Urothelium cell line (cell line): ENCODE measurements at places on chromosomes 5 and 9.

- no peak for DNase-seq
Measured at GRCh38 chr9:73243078-73243477, 91.4 kb downstream of the ANXA1 start.

DNA sequence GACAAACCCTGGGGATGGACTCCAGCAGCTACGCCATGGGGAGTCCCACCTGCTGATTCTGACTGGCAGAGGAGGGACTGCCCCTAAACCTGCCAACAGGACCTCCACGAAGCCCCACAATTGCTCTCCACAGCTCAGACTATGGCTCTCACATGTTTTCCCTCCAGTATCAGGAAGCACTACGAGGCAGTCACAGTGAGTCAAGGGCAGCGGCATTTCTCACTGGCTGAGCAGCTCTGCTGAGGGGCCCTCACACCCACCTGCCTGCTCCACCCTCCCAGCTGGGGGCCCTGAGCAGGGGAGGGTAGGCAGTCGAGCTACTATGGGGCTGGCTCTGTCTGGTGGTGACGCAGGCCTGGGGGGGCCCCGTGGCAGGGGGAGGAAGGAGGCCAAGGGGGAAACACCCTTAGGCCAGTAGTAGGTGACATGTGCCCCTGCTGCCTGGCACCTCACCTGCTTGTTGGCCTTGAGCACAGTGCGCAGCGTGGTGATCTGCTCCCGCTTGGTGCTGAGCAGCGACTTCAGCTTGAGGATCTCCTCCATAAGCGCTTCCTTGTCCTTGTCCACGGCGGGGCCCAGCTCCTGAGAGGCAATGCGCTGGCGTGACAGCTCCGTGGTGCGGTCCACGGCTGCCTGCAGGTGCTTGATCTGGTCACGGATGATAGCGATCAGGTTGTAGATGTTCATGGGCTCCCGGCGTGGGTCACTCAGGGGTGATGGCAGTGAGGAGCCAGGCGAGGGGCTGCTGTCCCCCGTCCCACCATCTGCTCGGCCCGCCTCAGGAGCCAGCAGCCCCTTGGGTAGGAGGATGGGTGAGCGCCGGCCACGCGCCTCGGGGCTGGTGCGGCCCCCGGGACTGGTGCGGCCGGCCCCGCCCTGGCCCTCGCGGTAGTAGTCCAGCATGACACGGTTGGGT lies 46.3 kb downstream of the BICD2 start:
- no peak for DNase-seq

DNA sequence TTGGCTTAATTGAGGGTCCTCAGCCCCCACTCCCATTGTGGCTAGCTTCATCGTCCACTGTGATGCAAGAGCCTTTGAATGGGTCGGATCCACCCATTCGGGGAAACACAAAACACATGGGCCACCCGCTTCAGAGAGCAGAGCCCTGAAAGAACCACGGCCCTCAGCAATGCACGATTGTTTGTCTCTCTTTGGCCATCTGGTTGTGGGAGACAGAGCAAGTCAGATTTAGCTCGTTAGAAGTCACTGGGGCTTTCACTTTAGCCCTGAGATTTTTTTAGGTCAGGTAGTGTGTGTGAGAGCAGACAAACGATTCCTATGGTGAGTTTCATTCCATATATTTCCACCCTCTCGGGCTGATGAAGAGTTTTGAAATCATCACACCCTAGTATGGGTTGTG lies 12.9 kb upstream of the COL15A1 start:
- DNase-seq = no peak

DNA sequence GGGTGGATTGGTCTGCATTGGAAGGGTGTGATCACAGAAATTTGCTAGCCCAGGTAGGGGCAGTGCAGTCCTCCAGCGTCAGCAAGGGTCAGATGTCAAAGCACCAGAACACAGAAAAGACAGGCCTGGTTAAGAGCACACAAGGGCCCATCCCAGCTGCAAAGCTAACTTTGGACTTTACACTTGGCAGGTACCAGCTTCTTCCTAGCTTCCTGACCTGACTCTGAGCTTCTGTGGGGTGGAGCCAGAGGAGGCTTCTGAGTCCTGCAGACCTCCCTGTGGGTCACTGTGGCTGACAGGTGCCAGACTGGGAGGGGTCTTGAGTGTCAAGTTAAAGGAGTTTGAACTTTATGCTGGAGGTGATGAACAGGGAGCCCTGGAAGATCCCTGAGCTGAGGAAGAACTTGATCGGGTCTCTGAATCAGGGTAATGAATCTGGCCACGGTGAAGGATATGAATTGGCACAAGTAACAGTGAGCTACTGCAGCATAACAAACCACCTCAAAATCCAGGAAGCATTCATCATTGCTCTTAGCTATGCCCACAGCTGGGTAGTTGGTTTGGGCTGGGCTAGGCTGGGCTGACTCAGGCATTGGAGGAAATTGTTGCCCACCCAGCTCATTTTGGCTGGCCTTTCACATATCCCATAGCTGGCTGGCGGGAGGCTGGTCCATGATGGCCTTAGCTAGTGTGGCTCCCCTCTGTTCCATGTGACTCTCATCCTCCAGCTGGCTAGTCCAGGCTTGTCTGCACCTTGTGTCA lies 63.4 kb downstream of the BARX1 start:
- DNase-seq = no peak

GRCh38 chr9:133637451-133638055 lies 1.4 kb downstream of the DBH start:
- no peak for DNase-seq

- no peak for DNase-seq
Measured at GRCh38 chr5:56025151-56025885, 30.6 kb upstream of the IL6ST start.

GRCh38 chr5:93653716-93654115 lies 70.7 kb downstream of the NR2F1 start:
- DNase-seq = no peak

DNA sequence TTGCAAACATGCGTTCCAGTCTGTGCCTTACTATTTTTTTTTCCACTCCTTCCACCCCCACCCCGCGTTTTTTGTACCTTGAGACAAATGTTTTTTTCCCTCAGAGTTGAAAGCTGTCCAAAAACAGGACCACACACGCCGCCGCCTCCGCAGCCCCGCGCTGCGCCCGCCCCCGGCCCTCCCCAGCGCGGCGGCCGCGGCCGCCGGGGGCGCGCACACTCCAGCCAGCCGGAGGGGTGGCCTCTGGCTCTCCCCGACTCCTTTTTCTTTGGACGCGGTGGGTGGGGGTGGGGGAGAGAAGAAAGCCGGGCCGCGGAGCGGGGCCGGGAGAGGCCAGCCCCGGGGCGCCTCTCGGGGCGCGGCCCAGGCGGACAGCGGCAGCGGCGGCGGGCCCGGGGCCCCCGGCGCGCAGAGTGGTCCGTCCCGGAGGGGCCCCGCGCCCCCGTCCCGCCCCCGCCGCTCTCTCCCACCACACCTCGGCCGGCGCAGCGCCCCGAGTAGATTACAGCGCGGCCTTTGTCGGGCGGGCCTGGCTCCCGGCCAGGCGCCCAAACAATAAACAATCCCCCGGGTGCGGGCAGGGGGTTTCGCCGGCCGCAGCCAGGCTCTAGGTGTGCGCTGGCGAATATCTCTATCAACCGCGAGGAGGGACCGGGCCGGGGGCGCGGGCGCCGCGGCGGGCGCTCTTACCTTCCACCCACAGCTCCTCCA lies 10.9 kb downstream of the PTCH1 start:
- peak; percentile 85 for DNase-seq

DNA sequence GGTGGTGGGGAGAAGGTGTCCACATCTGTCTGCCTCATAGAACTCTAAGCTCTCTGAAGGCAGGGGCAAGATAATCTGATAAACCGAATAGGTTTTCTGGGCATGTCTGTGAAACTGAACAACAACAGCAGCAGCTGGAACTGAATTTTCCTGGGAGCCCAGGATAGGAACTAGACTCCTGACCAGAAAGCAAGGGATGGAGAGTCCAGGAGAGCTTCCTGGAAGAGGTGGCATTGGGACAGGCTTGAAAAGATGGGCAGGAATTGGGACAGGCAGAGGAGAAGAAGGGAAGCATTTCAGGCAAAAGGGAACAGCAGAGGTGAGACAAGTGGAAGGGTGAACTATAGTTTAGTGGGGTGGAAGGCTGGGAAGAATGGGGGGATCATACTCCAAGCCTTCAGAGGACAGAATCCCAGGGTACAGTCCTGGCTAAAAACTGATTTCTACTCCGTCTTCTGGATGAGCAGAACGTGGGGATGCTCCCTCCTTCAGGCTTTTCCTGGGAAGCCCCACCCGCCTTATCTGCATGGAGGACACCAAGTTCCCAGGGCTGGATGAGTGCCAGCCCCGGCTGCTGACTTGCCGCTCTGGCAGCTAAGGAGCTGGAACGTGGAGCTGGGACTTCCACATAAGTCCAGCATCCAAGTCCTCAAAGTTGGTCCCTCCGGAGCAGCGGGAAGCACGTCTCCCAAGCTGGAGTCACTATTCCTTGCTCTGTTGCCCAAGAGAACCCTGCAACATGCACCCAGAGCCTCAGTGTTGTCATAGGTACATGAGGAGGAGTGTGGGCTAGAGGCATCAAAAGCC lies 13.9 kb upstream of the KIF12 start:
- no peak for DNase-seq

DNA sequence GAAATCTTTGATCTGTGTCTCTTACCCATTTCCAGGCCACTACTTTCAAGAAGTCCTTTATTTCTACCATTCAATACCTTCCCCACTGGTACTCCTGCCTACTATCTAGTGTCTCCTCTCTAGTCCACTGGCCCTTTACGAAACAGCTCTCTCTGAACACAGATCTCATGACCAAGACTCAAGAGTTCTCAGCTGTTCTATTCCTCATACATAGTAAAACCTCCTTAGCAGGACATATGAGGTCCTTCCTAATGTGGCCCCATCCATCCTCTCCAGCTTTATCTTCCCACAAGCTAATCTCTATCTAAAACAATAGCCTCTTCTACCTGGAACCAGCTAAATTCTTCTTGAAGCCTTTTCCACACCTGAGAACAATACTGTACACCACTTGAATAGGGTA lies 2.6 kb downstream of the TEX10 start:
- DNase-seq = no peak

GRCh38 chr9:121196389-121196788 lies 5.3 kb downstream of the RAB14 start:
- DNase-seq = no peak

DNA sequence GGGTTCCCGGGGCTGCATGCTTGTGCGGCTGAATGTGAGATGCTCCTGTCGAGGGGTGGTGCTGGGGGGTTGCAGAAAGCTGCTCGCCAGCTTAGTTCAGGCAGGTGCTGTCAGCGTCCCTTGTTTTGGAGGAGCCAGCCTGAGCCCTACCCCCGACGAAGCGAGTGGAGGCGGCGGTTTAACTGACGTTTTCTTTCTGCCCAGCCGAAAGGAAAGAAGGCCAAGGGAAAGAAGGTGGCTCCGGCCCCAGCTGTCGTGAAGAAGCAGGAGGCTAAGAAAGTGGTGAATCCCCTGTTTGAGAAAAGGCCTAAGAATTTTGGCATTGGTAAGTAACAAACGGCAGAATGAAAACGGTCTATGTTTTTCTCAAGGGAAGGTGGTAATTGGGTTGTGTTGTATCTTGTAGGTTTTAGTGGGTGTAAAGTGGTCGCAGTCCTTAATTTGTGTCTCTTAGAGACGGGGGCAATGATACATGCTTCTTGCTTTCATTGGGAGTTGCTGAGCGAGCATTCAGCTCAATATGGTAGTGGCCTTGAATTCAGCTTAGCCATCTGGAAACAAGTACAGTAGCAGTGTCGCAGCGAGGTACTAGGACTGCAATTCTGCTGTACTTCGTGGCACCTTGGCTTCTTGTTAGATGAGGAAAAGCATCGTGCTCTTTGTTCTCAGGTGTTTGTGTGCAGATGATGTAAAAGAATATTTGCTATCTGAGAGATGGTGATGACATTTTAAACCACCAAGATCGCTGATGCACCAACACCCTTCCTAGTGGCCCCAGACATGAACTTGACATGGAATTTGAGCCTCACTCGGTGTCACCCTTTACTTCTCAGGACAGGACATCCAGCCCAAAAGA lies 928 bp downstream of the RPL7A start:
- DNase-seq = no peak

DNA sequence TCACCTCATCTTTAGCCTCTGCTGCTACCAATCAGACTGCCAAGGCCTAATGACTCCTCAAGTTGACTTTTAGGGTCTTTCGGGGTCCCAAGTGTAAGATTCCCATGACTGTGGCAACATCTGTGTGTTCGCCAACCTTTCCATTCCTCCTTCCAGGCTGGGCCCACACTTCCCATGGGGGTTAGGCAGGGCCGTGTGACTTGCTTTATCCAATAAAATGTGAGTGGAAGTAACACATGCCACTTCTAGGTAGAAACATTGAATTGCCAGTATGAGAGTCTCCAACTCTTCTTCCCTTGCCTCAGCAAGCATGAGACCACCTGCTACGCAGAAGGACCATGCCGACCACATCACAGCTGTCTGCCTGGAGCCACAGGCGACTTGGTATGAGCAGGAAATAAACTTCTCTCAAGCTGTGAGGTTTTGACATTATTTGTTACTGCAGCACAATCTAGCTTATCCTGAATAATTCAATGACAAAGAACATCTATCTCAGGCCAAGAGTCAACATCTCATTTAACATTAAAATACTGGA lies 190.4 kb upstream of the IER5L start:
- no peak for DNase-seq
